ENCODE measurements at places on chromosomes 5 and 9.

GRCh38 chr5:136525597-136525996 lies 160.3 kb upstream of the TRPC7 start:
- no peak for DNase-seq

- DNase-seq = no peak
Measured at GRCh38 chr9:88809355-88810161, 181.7 kb upstream of the S1PR3 start.

DNA sequence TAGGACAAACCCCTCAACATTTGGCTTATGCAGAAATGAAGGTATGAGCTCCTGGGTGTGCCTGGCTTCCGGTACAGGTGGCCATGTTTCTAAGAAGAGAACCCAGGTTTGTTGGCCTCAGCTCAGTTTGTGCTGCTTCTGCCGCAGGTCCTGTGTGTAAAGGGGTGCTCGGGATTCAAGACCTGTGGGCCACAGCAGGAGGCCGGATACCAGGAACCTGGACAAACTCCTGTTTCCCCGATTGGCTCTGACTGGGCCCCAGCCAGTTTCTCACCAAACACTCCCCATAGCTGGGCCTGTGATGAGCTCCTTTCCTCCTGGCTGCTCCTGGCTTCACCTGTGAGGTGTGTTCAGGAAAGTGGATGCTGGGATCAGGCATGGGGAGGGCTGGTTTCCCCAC lies 271.2 kb upstream of the IRX2 start:
- DNase-seq = no peak

GRCh38 chr5:78540335-78541085 lies 108.1 kb downstream of the LHFPL2 start:
- DNase-seq = no peak

- DNase-seq = no peak
Measured at GRCh38 chr5:79200573-79201183, 35.3 kb upstream of the JMY start.

GRCh38 chr9:82101475-82101874 lies 112.9 kb downstream of the SPATA31D1 start:
- no peak for DNase-seq

Measured in stimulated activated naive CD8-positive, alpha-beta T cell treated with anti-CD3 and anti-CD28 coated beads, Interleukin-15, Interleukin-2, amounts not matched to agents 100 U/mL and 50 U/mL, for 24 hours (primary cell).